Activated T-cell treated with anti-CD3 and anti-CD28 coated beads for 24 hours (primary cell): ENCODE measurements at places on chromosomes 4 and X.

- no peak for DNase-seq
Measured at GRCh38 chr4:25485104-25485503, 108.0 kb downstream of the ANAPC4 start.

- no peak for DNase-seq
Measured at GRCh38 chrX:18894156-18894555, 89.8 kb downstream of the PHKA2 start.

DNA sequence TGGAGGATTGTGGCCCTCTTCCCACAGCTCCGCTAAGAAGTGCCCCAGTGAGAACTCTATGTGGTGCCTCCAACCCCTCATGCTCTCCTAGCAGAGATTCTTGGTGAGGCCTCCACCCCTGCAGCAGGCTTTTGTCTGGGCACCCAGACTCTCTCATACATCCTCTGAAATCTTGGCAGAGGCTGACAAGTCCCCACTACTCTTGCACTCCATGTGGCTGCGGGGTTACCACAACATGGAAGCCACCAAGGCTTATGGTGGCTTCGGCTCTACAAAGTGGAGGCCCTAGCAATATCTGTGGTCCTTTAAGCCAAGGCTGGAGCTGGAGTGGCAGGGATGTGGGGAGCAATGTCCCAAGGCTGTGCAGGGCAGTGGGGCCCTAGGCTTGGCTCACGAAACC, 255.2 kb downstream of the COX7B2 start:
- DNase-seq = no peak

- DNase-seq = no peak
Measured at GRCh38 chr4:175252642-175253041, 334.5 kb downstream of the ADAM29 start.

DNA sequence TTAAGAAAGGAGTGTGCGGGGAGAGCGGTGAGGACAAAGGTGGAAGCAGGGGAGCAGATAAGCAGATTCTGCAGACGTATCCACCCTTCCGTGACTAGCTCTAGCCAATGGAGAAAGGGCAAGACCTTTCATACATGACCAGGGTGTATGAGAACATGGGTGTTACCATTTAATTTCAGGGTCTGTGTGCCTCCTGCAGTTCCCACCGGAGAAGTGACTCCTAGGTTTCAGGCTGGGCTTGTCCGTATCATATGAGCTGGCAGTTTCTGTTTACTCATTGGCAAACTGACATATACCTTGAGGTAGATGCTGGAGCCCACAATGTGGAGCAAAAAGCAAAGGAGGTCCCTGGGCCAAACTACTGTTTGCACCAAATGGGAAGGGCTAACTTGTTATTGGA, 6.8 kb downstream of the RBM47 start:
- no peak for DNase-seq

GRCh38 chr4:121009578-121010478, 62.5 kb downstream of the NDNF start:
- DNase-seq = no peak

GRCh38 chr4:112513971-112514646, 1.9 kb downstream of the NEUROG2 start:
- no peak for DNase-seq

GRCh38 chr4:37732526-37733186, 46.5 kb upstream of the RELL1 start:
- DNase-seq = no peak

- no peak for DNase-seq
Measured at GRCh38 chr4:153564630-153565525, 98.7 kb downstream of the TMEM131L start.
